Fibroblast of skin of scalp (primary cell): ENCODE measurements at places on chromosomes 7 and 10.

DNA sequence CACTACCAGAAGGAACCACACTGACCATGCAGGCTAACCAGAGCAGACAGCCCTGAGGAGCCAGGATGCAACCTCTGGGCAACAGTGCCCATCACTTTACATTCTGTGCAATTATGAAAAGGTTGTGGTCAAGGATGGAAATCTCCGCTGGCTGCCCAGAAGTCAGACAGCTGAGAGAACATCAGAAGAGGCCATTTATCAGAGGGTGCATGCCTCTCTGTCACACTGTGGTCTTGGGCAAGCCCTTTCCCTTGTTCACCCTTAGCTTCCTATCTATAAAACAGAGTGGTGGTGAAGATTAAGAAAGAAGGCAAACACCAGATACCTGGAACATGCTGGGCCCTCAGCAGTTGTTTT lies 120.7 kb upstream of the GDF10 start:
- no peak for DNase-seq

GRCh38 chr7:116786791-116787443 lies 75.5 kb upstream of the CAPZA2 start:
- peak; percentile 38 for DNase-seq

DNA sequence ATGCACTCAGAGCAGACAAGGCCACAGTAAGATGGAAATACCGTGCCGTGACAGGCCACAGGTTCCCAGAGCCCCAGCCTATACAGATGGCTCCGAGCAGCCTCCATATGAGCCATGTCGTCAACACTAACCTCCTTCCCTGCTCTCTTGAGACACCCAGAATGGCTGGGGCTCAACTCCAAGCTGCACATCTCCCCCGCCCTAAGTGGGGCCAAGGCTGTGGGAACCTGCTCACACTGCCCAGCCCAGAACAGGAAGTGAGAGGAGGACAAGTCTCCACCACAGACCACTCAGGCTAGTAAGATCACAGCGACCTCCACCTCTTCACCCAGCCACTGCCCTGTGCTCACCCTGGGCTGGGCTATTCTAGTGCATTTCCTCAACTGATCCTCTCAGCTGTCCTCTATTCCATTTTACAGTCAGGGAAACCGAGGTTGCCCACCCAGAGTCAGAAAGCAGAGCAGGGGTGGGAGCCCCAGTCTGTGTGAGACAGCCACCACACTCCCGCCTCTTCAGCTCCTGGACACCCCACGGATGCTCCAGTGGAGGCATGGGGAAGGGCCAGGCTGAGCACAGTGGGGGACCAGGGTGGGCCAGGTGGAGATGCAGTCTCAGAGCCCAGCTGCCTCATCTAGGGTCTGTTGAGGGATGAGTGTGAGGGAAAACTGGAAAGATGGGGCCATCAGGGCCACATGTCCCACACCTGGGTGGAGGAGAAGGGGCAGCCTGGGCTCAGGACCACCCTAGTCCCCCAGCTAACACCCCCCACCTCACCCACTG lies 11.6 kb downstream of the GRID1 start:
- DNase-seq, result no peak

DNA sequence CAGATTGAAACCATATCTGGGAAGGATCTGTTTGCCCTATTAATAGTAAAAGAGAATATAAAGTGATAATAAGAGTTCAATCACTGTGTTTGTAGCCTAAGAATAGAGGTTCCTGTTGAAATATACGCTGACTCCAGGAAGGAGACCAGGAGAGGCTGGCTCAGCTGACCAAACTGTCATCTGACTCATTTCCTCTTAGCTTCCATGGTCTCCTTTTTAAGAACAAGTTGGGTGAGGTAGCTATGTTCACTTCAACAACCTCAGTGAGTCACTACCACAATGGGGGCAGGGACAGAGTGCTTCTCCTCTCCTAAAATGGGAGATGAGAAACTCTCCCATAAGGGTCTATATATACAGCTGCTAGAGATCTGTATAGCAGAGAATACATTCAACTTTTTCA lies 543.3 kb downstream of the CALN1 start:
- peak; percentile 92 for DNase-seq

- no peak for DNase-seq
These were observed 39.7 kb downstream of the RNF32 start for GRCh38 chr7:156680281-156680680.

DNA sequence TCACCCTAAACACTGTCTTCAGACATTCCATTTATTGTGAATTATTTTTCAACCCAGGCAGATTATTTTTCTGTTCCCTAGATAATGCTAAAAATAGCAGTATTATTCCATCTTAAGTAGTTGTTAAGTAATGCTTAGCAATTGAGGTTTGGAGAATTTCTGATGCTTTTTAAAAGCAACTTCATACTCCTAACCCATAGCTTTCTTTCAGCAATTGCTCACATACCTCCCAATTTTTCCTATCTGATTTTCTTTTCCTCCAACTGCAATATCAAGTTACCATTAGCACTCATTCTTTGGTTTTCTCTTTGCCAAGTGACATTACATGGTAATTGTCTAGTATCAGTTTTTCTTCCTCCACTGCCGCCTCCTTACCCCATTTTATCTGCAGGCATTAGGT lies 104.7 kb downstream of the GPR85 start:
- DNase-seq, result no peak

GRCh38 chr10:132030898-132031463 lies 34.8 kb upstream of the JAKMIP3 start:
- no peak for DNase-seq

GRCh38 chr10:61475449-61475873 lies 22.3 kb upstream of the TMEM26 start:
- DNase-seq, result peak; percentile 78

- DNase-seq, result no peak
These were observed 254.2 kb downstream of the MAGI2 start for GRCh38 chr7:79199266-79199665.

DNA sequence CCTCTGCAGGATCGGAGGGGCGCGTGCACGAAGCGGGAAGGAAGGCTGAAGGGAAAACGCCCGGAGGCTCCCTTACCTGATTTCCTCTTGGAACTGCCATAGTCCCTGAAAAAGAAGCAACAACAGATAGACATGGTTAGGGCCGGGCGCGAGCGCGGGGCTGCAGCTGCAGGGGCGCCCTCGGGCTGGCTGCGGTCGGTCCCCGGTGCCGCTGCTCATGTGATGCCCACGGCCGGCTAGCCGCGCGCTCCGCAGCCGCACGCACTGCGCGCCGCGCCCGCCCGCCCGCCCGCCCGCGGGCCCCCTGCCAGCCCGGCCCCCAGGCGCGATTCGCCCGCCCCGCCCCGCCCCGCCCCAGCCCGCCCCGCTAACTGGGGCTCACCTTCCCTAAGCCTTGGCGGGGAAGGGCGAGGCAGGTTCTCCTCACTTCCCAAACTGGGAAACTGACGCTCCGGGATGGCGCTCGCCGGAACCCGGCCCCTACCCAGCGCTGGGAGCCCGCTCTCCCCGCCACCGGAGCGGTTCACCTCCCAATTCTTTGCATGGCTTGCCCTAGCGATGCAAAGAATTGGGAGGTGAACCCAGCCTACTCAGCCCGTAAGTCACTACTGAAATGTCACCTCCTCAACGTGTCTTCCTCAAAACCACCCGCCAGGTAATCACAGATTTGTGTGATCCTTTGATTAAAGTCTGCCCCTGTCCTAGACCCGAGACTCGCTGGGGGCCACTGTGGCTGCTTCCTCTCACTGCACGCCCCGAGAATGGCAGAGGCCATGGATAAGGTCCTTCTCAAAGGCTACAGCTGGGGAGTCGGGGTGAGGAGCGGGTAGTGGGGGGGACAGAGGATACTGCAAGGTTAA lies 162.2 kb downstream of the SH3PXD2A start:
- no peak for DNase-seq

DNA sequence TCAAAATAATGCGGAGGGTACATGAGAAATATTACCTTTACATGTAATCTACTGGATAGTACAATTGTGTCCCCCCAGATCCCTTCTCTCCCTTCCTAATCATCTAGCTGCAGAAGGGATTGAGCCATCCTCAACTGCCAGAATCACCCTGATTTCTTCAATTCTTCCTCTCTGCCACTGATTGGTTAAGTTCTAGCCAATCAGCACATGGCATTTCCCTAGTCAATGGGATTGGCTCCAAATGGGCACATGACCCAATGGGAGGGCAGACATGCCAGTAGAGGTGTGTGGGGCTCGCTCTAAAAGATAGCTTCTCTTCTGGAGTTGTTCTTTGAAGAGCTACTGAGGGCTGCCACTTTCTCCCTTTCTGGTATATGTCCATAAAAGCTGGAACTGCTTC lies 20.9 kb upstream of the UBE3C start:
- no peak for DNase-seq

GRCh38 chr10:74451127-74451829 lies 300.3 kb downstream of the ADK start:
- DNase-seq, result no peak

GRCh38 chr7:121032645-121033460 lies 44.3 kb downstream of the CPED1 start:
- peak; percentile 21 for DNase-seq

DNA sequence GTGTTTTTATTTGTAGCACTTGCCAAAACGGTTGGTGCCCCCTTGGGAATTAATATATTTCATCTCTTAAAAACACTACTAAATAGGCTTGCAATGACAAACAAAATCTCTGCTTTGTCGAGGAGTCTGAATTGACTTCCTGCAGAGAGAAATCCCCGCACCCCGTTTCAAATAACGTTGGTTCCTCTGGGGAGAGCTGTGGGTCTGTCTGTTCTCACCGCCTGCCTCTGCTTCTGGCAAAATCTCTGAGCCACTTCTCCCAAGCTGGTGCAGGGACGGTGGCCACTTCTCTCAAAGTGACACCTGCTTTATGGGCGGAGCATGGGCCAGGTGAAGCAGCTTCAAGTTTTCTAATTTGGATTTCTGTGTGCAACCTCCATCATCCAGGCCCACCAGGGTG lies 186.3 kb upstream of the ADARB2 start:
- no peak for DNase-seq

GRCh38 chr7:99465421-99465768 lies 572 bp downstream of the ATP5MF start:
- DNase-seq, result no peak

DNA sequence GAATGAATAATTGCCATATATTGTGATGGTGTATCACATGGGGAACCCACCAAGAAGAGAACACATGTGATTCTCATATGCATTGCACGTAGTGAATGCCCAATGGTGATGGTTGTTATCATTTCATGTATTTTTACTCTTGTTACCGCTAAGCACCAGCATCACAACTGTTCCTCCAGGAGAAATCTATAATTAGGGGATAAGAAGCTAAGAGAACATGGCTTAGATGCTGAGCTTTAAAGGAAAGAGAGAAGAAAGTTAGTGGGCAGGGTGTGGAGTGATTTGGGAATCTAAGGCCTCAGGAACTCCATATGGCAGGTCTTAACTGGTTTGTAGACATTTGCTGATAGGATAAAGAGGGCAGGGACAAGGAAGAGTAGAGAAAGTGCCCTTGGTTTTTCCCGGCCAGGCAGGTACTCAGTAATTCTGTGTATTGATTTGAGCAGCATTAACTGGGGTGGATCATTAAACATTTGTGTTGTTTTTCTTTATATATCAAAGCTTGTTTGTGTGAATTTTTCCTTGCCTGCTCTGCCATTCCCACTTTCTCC lies 145.9 kb downstream of the LRRC4 start:
- no peak for DNase-seq

DNA sequence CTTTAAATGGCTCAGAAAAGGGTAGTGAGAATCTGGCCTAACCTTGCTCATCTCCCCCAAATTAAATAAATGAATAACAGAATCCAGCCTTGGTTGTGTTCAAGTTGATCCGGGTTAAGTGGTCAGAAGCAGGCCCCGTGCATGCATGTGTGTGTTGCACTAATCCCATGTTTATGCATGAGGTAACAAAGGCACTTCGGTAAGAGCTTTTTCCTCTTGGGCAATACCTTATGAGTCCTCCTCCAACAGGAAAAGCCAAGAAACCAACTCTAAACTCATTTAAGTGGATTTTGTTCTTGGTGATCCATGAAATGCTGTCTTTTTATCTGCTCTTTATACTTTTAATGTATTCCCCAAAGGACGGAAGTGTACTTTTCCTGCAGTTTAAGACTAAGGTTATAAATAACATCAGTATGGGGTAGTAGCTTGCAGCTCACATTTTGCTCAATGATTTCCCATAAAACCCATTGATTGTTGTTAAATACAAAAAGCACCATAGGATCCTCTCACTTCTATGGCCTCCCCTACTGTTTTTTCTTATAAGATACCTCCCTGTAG lies 104.9 kb upstream of the YAE1 start:
- DNase-seq, result no peak

- DNase-seq, result no peak
These were observed 79.8 kb upstream of the NEBL start for GRCh38 chr10:20976891-20977290.

DNA sequence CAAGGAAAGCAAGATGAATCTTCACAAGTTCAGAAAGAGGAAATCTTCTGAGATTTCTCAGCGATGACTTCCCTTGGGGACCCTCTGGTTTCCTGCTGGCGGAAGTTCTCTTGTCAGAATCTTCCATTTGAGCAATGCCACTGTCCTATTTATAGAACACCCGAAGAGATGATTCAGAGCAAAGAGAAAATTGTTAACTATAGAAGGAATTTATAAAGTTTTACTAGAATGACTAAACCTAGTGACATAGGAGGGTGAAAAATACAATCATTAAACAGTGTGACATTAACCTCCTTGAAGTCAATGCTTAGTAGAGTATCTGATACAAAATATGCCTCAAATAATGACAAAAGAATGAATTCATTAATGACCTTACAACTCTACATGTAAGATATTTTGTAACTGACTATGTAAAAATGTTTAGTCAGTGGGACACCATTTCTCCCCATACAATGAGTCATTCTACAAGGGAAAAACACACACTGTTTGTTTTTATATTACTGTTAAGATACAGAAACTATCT lies 206.5 kb upstream of the CNTNAP2 start:
- peak; percentile 51 for DNase-seq

DNA sequence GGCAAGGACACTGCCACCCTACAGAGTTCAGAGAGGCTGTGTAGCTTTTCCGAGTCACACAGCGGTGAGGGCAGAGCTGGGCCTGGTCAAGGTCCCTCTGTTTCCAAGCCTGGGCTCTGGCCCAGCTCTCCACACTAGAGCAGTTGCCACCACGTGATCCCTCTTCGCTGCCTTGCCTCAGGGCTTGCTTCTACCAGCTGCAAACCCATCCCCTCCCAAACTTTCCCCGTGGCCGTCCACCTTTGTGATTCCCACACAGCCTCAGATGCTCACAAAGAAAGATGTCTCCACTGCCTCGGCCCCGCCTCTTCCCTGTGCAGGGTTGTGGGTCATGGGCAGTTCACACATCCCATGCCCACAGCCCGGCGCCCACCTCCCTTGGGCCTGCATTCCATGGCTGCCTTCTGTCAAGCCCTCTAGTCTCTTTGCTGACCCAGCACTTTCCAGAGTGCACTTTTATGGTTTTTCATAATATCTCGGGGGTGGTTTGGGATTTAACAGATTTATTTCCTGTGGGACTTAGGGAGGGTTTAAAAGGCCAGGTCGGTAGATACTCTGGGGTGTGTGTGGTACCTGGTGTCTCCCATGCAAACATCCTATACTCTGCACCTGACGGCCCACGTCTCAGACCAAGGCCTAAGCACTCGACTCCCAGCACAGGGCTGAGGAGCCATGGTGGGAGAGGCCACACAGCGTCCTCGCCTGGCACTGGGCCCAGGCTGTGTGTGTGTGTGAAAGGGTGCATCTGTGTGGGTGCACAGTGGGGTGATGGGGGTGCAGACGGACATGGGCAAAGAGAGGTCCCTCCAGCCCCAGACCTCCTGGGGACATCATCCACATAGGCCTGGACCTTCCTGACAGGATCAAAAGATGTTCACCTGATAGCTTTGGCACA lies 59.6 kb downstream of the PKD1L1 start:
- DNase-seq, result no peak

- no peak for DNase-seq
These were observed 41.1 kb upstream of the CABCOCO1 start for GRCh38 chr10:61621605-61622051.

GRCh38 chr10:22894714-22895113 lies 33.1 kb upstream of the ARMC3 start:
- no peak for DNase-seq
